ENCODE measurements at places on chromosomes 4 and X.

GRCh38 chrX:124986284-124986683 lies 333.4 kb upstream of the TEX13C start:
- no peak for DNase-seq

DNA sequence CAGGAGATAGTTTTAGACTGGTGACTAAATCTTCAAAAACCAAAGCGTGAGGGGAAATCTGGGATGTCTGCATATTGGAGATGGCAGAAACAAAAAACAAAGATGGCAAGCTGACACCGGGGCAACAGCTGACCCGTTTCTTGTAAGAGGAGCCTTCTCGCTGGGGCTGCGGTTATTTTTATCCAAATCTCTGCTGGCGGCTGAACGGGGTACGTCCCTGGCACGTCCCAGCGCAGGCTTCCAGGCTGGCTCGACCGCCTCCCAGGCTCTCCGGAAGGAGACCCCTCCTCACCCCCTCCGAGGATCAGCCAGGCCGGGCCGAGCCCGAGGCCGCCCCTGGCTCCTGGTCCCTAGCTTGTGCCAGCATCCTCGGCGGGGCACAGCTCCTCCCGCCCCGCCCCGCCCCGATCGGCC lies 403 bp downstream of the SGCB start:
- DNase-seq, result no peak

DNA sequence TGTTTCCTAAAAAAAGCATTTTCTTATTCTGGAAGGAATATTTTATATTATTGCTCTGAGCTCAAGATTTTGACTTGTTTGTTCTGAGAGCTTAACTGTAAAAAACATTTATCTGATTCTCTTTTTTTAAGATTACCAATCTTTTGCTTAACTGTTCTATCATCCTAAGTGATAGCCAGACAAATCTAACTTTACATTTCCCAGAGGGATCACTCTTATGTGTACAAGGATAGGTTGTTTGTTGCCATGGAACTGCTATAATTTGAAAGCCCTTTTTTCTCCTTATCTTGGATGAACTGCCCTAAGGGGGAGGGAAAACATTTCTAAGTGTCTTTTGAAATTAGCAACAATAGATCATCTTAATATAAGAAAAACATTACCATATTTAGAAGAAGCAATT lies 494.7 kb downstream of the TRAM1L1 start:
- no peak for DNase-seq

GRCh38 chr4:96827086-96827485 lies 987.2 kb downstream of the PDHA2 start:
- no peak for DNase-seq

DNA sequence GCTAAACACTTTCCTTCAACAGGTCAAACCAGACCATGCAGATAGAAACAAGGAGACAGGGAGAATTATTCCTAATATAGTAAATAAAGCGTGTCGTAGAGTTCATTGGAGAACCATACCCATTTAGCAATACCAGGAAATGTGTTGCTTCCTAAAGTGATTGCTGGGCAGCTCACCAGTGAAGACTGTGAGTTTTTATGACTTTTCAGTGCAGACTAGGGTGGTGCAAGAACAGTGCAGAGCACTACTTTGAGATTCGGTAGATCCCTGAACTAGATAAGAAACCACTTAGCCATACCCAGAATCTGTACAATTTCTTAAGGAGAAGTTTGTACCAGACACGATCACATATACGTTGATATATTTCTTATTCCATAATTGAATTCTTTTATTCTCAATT lies 87.4 kb downstream of the EMCN start:
- DNase-seq, result no peak

DNA sequence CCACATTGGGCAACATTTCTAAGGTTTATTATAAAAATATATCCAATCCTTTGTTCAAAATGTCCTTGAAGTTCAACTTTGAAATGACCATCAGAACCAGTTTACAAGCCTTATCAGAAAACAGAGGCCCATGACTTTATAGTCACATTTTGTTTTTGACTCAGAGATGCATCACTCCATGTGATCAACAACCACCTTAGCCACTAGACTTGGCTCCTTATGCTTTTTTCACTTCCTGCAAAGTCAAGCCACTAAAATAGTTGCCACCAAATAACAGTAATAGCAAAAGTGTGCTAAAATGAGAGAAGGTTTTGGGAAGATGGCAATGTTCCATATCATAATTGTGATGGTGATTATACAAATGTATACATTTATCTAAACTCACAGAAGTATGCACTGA lies 181.7 kb downstream of the MAML3 start:
- DNase-seq, result no peak

GRCh38 chr4:6946497-6946896 lies 36.9 kb downstream of the TBC1D14 start:
- no peak for DNase-seq

DNA sequence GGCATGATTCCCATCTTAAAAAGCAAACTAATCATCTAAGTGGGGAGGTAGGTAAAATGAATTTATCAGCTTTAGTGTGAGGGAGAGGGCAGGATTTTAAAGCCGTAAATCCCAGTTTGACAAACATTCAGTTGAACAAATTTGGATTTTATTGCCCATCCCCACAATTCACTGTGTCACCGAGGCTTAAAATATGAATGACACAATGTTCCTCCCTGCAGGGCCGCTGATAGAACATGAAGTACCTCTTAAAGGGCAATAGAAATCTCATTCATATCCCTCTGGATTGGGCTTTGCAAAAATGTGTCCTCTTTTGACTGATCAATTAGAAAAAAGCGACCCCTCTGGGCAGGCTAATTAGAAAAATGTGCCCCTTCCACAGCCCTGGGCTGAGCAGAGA lies 45.5 kb upstream of the SMAD1 start:
- DNase-seq, result no peak

GRCh38 chr4:40722576-40723161 lies 27.1 kb upstream of the NSUN7 start:
- DNase-seq, result no peak

- no peak for DNase-seq
These were observed 168.1 kb upstream of the MAP3K15 start for GRCh38 chrX:19683358-19683757.

DNA sequence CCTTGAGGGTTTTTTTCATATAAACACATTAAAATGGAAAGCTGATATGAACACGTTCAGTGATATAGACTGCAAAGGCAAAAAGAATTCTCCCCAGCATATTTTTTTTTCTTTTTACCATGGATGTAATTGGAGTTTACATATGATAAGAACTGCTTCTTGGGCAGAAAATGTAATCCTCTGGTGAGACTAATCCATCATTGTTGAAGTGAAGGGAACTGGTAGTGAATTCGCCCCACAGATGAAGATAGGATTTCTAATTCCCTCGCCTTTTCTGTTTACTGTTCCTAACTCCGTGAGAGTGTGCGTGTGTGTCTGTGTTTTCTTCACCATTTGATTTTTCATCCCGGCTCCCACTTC lies 88.9 kb downstream of the GPR143 start:
- no peak for DNase-seq

- no peak for DNase-seq
These were observed 3.2 kb upstream of the HELT start for GRCh38 chr4:185015108-185015507.

GRCh38 chr4:148068065-148068911 lies 336.4 kb downstream of the ARHGAP10 start:
- DNase-seq, result no peak

GRCh38 chr4:184907216-184907615 lies 81.4 kb upstream of the ACSL1 start:
- DNase-seq, result no peak

GRCh38 chr4:174080361-174080760 lies 203.1 kb downstream of the FBXO8 start:
- no peak for DNase-seq

GRCh38 chr4:176872461-176872860 lies 79.7 kb upstream of the VEGFC start:
- no peak for DNase-seq

DNA sequence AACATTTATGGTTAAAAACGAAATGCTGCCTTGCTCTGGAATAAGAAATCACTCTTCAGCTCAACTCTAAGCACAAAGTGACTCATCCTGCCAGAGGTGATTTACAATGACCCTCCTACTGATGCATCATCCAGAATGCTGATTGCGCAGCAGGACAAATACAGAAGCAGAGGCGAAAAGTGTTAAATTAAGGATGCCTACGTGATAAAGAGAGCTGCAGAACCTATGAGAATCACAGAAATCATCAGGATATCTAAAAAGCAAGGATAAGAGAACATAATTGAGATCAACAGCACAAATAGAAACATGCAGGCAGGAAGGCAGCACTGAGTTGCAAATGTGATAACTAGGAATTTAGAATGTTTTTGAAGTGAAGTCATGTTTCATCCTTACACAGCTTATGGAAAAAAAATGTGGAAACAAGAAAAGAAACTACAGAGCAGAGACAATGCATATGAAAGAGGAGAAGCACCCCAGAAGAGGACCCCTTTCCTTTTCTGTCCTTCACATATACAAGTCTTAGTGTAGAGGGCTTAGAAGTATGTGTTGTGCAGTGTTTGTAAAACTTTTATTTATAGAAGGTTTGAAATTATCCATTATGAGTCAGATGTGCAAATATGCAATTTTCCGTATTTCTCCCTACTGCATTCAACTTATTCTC lies 188.4 kb downstream of the SLC7A11 start:
- no peak for DNase-seq

DNA sequence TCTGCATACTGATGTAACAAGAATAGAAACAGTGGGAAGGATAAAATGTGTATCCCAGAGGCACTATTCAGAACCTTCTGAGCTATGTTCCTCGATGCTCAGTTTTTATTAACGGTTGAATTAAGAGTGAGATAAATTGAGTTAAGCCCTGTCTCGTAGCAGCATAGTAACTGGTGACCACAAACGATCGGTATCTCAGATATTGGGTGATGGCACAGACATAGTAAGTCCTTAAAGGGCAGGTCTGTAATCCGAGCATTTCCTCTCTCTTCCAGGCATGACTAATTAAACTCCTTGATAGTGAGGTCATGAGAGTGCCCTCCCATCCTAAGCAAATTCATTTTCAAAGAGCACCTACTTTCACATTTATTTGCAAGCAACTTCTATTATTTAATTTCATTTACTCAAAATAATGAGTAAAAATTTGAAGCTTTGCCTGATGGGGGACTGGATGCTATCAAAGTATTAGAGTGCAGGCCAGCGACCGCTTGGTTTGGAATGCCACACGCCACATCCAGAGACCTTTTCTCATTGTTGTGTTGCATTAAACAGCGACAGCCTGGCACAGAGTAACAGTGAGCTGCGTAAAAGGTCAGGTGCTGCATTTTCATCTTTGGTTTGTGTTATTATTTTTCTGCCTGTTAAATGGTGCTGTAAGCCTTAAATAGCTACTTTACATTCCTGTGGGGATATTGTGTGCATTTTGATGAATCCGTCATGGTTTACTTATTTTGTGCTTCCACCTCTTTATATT lies 101.9 kb downstream of the PCDH7 start:
- no peak for DNase-seq

DNA sequence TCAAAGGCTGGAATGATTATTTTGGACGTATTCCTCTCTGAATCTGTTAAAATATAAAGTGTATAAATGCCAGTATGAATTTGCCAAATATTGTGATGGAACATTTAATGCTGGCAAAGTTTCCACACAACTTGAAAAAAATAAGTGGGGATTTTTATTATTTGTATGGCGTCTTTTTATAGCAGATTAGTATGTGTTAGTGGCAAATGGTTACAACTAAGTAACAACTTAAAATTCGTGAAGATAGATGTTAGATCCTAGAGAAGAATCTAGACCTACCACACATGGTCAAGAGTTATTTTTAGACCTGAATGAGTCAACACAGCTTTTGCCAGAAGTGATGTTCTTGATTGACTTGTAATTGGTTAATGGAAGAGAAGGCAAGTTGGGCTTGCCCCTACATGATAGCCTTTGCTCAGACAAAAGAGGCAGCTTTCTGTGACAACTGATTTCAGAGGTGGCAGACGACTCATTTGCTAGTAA lies 4.8 kb downstream of the CPE start:
- no peak for DNase-seq

- DNase-seq, result no peak
These were observed 58.0 kb upstream of the H2AZ1 start for GRCh38 chr4:100008048-100008447.

- no peak for DNase-seq
These were observed at the start of gene LRAT for GRCh38 chr4:154743683-154744340. Gene LRAT, plus strand, starts transcription at chr4:154744000. Its CDS starts 327 bp downstream, at chr4:154744327.

- no peak for DNase-seq
These were observed 7.0 kb upstream of the TMSB4X start for GRCh38 chrX:12967711-12968465.

GRCh38 chr4:14824189-14824588 lies 178.1 kb upstream of the CPEB2 start:
- no peak for DNase-seq

DNA sequence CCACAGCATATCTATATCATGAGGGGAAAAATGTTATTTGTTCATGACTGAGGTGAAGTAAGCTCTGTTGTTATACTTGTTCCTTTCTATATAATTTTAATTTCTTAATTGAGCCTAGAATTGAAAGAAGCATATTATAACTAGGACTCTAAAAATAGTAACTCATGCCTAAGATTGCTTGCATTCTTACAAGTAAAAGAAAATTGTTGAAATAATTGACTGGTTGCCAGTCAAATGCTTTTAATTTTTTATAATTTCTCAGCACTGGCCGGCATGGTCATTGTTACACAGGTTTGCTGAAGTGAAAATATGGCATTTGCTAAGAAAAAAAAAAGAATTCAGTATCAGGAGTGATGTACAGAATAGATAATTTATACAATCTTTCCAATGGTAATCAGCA lies 104.8 kb downstream of the GASK1B start:
- no peak for DNase-seq

GRCh38 chrX:19837648-19838047 lies 49.8 kb downstream of the SH3KBP1 start:
- DNase-seq, result no peak

DNA sequence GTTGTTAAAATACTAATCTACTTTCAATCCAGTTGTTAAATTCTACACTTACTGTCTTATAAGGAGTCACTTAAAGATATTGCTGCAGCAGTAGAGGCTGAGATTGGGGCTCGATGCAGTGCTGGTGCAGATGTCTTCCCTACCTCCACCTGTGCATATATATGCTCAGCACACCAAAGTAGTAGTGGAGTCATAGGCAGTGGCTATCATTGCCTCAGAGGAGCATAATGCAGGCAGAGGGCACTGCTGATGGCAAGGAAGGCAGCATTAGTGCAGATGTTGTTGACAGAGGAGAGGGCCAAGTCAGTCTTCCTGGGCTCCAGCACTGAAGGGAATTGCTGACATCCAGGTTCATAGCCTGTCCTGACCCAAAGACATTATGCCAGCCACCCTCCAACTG lies 35.1 kb downstream of the INPP4B start:
- DNase-seq, result no peak

GRCh38 chrX:95878874-95879273 lies 805.8 kb upstream of the DIAPH2 start:
- no peak for DNase-seq

All from GOT3 (cell line).